ENCODE measurements at places on chromosomes 11 and 22.

DNA sequence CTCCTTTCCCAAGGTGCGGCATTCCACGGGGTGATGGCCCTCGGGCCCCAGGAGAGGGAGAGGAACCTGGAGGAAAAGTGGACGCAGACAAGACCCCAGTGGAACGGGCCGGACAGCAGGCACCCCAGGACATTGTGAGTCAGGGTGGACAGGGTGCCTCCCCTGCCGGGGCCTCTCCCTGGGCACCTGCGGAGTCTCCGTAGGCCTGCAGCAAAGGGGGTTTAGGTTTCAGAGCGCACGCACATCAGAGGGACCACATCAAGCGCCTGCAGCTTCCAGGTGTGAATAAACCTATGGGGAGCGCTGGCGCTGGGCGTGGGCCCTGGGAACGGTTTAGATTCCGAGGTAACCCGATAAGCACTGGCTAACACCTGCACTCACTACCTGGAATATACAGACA, 22.7 kb upstream of the FGF19 start:
- no peak for DNase-seq

GRCh38 chr11:133107136-133107535, 425.2 kb downstream of the OPCML start:
- DNase-seq: no peak

- peak; percentile 3 for DNase-seq
These were observed 148.8 kb downstream of the CRYBB2 start for GRCh38 chr22:25368271-25368670.

DNA sequence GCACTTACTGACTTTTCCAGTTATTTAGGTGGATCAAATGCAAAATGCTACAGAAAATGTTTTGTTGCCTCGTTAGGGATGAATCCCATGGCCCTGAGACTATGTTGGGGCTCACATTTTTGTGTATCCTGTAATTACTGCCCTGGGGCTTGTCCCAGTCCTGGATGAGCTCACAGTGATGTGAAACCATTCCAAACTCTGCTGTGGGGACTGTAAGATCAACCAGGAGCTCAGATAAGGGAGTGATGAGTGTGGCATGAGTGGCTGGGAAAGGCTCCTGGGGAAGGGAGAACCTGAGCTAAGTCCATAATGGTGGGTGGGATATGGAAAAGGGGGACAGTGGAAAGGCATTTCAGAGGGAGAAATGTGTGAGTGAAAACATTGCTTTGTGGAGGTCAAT, 54.0 kb downstream of the SLC5A1 start:
- DNase-seq: no peak

DNA sequence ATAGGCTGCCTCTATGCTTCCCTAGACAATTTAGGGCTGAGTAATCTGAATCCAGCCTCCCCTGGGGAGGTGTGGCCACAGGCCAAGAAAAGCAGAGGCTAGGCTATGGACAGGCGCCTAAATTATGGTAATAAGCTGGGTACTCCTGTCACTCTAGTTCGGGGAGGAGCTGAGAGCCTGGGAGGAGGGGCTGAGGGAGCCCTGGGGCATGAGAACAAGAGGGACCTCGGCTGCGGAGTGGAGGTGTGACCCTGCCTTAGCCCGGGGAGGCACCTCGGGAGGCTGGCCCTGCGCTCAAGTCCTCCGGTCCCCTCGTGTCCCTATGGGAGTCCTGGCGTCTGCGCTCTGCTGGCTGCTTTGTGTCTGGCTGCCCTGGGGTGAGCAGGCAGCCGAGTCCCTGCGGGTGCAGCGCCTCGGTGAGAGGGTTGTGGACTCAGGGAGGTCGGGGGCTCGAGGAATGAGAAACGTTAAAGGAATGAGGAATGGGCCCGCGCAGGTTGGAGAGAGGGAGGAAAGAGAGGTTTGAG, at the start of gene OTOG:
Gene OTOG, plus strand, starts transcription at position 209 of the 527 bp plus-strand sequence. Its CDS starts 114 bp downstream, at position 323.
- no peak for DNase-seq

GRCh38 chr11:88480223-88480622, 142.7 kb upstream of the CTSC start:
- peak; percentile 93 for DNase-seq

DNA sequence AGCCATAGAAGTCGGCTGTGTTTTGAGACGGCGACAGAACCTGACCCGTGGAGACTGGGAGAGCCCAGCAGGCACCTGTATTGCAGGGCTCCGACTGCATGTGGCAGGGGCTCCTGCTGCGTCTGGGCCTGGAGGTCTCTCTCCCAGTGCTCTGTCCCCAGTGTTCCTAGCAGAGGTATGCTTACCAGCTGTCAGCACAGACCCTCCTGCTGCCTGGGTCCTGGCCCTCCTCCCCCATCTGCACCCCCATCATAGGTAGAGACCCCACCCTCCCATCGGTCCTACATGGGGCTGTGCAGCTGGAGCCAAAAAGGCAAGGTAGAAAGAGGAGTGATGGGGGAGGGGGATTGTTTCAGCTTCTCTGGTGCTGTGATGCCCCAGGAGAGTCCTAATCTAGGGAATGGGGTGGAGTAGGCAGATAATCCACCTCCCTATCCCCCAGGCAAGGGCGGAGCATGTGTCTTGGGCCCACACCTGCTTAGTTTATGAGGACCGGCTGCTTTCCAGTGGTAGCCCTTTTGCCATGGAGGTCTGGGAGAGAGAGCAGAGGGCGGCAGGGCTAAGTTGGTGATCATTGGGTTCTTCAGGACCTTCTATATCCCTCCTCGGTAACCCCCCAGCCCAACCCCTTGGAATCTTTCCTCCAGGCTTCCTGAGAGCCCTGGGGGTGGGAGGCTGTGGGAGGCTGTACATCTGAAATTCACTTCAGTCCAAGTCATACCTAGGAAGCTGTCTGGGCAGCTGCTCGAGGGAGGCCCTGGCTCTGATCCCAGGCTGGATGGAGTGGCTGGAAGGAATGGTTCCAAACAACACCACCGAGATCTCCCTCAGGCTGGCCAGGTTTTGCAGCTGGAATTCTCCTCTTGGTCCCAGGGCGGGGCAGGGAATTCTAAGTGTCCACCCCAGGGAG, 5.3 kb downstream of the SLC7A4 start:
- no peak for DNase-seq

DNA sequence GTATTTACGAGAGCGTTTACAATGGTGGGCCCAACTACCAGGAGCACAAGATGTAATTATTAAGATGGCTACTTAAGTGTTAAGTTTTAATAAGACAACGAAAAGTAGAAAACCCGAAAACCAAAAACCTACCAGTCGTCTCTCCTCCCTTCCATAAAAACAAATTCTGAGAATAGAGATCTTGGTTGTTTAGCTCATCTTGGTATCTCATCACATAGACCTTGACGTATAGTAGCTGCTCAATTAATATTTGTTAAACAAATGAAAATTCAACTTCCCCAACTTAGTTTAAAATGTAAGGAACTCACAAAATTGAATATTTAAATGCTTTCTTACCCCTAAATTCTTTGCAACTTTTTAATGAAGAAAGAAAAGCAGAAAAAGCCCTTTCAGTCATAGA, 669 bp downstream of the KDM4D start:
- DNase-seq: no peak

DNA sequence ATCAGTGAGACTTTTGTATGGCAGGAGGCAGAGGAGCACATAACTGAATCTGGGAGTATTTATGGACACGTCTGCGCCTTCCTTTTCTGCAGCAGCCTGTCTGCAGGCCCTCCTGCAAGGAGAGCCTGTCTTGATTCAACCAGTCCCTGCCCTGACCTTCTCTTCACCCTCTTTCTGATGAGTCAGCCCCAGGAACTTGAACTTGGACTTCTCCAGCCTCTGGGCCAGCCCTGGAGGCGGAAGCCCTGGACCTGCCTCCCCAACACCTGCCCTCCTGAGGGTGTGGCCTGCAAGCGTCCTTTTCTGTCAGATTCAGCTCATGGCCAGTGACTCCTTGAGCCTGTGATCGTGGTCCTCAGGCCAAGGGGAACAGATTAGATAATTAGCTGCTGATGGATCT, 20.0 kb downstream of the DAGLA start:
- peak; percentile 19 for DNase-seq

GRCh38 chr11:72036687-72037086, 38.0 kb downstream of the IL18BP start:
- DNase-seq: no peak

GRCh38 chr11:105838668-105839384, 183.2 kb downstream of the MSANTD4 start:
- DNase-seq: peak; percentile 14

GRCh38 chr11:36365907-36366306, 69.8 kb downstream of the PRR5L start:
- DNase-seq: no peak

DNA sequence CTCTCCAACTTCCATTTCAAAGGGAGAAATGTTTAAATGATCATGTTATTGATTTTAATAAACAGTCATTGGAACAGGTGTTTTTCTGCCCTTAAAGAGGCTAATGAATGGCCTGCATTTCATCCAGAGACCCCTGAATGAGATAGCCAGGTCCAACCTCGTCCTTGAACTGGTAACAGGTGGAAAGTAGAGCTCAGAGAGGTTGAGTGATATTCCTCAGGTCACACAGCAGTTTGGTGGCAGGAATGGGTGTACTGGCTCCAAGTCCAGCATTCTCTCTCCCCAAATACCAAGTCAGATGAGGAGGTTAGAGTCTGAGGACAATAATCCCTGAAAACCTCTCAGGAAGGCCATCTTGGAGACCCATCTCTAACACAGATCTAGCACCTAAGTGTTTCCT, 81.7 kb upstream of the ANO1 start:
- DNase-seq: no peak

DNA sequence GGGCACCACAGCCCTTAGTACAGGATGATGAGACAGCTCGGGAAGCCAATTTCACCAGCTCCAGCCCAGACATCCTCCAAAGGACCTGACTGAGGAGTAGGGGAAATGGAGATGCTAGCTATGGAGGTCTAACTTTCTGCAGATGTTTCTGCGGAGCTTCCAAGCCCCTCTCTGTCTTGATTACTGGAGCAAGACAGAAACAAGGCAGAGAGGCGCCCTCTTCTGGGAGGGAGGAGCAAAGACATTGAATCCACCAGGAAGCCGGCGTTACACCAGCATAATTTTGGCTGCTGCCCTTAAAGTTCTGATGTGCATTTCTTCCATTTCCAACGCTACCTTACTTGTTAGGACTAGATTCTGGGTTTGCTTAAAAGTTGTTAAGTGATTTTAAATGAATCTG, 107.3 kb upstream of the HSD17B12 start:
- no peak for DNase-seq

- DNase-seq: no peak
These were observed 6.2 kb downstream of the MAFF start for GRCh38 chr22:38207898-38208432.

DNA sequence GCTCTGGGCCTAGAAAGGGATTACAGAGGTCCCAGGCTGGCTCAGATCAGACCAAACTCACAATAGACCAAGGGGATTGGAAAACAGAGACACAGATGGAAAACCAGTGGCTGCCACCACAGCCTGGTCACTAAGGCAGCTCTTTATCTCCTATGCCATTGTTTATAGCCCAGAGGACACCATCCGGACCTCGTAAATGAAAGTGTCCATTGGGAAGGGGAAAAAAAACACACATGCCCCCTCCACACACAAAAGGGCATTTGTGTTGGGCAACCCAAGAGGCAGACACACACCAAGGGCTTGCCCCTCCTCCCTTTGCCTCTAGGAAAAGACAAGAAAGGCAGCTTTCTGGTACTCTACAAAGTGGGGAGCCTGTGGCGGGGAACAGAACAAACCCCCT, 85.9 kb downstream of the GAB2 start:
- no peak for DNase-seq

DNA sequence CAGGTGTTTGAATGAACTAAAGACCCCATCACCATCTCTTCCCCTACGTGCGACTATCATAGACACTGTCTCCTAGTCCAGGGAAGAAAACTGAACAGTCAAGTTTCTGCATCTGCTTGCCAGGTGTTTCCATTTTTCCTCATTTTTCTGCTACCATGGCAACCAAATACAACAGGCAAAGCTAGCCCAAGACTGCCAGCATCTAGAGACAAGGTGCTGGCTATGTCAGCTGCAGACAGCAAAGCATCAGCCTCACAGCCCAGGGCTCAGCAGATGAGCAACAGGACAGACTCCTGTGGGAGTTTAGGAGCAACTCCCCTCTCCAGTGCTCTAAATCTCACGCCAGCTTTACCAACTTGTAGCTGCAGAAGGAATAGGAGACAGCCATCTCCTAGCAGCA, 124.3 kb downstream of the C11orf58 start:
- no peak for DNase-seq

DNA sequence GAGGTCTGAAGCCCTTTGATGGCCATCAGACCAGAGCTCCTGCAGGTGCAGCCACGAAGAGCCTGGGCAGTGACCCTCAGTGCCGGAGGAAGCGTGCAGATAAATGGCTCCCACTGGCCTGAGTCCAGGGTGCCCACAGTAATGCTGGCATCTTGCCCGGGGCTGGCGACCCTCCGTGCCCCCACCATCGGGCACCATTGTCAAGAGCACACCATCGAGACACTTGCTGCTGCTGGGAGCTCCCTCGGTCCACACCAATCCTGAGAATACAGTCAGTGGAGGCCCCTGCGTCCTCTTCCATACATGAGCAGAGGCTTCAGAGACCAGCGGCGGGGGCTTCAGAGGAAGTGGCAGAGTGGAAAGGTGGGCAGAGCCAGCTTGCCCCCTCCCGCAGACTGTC, 1448.3 kb downstream of the BRD1 start:
- DNase-seq: no peak

- DNase-seq: no peak
These were observed 45.2 kb downstream of the PLAAT5 start for GRCh38 chr11:63445720-63446119.

DNA sequence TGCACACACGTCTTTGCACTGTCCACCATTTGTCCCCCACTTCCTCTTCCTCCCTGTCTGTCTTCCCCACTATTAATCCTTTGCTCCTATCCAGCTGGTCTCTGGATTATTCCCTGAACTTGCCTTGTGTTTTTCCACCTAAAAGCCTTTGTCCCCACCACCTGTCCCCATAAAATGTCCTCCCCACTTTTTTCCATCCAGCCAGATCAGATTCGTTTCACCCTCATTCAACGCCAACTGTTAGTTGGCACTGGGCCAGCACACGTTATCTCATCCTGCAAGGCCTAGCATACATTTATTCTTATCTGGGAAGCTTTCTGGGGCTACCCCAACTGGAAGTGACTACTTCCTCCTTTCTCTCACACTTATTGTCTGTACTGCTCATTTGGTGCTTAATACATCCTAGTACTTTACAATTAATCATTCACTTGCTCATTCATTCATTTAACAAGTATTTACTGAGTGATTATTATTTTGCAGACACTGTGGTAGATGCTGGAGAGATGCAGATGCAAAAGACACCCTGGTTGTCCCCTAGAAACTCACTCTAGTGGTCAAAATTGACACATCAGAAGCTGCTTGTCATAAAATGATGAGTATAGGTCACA, 96.2 kb downstream of the RASSF10 start:
- no peak for DNase-seq

GRCh38 chr22:41286639-41287091, 678 bp upstream of the RANGAP1 start:
- no peak for DNase-seq

DNA sequence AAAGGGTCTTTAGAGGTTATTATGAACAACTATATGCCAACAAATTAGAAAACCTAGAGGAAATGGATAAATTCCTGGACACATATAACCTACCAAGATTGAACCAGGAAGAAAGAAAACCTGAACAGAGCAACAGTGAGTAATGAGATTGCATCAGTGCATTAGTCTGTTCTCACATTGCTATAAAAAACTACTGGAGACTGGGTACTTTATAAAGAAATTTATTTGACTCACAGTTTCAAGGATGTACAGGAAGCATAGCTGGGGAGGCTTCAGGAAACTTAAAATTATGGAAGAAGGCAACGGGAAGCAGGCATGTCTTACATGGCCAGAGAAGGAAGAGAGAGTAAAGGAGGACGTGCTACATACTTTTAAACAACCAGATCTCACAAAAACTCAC, 70.8 kb upstream of the GNAZ start:
- DNase-seq: no peak
